ENCODE measurements at places on chromosomes 1 and 21.

DNA sequence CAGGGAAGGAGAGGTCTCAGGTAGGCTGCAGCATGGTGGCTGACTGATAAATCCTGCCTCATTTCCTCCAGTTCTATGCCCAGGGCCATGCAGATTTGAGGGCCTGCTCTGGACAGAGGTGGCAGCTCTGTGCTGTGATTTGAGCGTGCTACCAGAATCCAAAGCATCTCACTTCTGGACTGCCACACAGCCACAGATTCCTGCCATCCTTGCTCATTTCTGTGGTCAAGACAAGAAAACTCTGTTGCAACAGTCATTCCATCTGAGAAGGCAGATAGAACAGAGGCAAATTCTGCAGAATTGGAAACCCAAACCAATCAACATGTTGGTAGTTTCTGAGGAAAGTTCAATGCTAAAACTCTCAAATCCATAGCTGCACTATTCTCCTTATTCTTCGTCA lies 102.8 kb upstream of the GALNT2 start:
- no peak for DNase-seq

DNA sequence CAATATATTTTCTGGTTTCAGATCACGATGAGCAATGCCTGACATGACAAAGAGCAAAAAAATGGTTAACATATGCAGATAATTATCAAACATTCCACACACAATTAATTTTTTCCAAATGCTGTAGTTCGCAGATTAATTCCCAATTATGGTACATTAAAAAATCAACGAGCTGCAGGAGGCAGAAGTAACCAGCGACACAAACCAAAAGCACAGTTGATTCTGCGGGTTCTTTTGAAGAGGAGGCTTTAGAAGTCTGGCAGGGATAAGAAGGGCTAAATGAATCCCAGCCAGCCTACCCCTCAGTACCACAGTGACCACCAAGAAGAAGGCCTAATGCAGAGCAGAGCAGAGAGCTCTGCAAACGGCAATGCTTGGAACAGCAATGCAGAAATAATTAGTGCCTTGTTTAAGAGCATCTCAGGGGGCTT lies 17.0 kb upstream of the KNCN start:
- DNase-seq, result no peak

- DNase-seq, result no peak
These were observed 328.3 kb downstream of the SMYD3 start for GRCh38 chr1:246178717-246179311.

GRCh38 chr1:25140073-25140797 lies 92.1 kb downstream of the SYF2 start:
- DNase-seq, result no peak

- no peak for DNase-seq
These were observed 140.1 kb upstream of the NRIP1 start for GRCh38 chr21:15204970-15205286.

GRCh38 chr1:7582460-7582972 lies 188.6 kb upstream of the VAMP3 start:
- peak; percentile 17 for DNase-seq

GRCh38 chr1:2344121-2344681 lies 47.2 kb downstream of the MORN1 start:
- DNase-seq, result no peak

DNA sequence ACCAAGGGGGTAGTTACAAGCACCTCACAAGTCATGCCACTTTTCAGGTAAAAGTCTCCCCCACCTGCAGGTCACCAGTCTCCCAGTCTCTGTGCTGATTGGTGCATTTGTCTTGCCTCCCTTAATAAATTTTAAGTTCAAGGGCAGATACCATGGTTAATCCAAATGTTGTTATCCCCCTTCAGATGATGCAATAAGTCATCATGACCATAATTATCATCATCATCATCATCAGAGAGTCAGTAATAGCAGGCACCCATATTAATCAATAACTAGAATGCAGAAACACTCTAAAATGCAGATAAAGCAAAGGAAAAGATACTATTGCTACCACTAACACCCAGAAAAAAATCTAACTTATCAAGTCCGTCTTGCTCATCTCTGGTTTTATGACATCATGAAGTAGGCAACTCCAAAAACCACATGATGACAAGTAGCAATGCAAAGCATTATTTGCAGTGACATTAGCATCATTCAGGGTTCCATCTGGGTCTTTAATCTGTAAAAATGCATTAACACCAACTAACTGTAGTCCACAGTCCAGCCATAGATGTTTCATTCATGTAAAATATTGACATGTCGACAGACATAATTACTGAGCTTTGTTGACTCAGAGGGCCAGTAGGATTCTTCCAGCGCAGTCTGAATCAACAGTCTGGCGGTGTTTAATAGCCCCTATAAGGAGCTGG lies 492.0 kb upstream of the RUNX1 start:
- DNase-seq, result no peak

- no peak for DNase-seq
These were observed 16.4 kb downstream of the RPE65 start for GRCh38 chr1:68433395-68433794.

GRCh38 chr21:28309596-28309995 lies 683.1 kb downstream of the LTN1 start:
- DNase-seq, result no peak

DNA sequence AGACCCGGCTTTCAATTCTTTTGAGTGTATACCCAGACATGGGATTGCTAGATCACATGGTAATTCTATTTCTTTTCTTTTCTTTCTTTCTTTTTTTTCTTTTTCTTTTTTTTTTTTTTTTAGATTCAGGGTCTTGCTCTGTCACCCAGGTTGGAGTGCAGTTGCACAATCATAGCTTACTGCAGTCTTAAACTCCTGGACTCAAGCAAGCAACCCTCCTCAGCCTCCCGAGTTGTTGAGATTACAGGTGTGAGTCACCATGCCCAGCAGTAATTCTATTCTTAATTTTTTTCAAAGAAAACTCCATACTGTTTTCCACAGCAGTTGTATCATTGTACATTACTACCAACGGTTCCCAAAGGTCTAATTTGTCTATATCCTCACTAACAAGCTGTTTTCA lies 13.5 kb upstream of the RNF186 start:
- DNase-seq, result no peak

DNA sequence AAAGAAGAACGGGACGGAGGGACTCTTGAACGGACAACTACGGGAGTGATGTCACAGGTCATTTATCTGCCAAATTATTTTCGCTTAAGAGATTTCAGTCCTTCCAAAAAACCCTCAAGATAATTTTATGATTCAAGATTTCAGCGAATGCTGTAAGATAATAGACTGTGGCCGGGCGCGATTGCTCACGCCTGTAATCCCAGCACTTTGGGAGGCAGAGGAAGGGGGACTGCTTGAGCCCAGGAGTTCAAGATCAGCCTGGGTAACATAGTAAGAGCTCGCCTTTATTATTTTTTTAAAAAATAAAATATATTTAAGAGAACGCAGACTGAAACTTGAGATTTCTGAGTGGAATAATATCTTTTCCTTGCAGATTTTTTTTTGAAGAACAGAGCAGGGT lies 609 bp downstream of the RWDD2B start:
- peak; percentile 15 for DNase-seq

DNA sequence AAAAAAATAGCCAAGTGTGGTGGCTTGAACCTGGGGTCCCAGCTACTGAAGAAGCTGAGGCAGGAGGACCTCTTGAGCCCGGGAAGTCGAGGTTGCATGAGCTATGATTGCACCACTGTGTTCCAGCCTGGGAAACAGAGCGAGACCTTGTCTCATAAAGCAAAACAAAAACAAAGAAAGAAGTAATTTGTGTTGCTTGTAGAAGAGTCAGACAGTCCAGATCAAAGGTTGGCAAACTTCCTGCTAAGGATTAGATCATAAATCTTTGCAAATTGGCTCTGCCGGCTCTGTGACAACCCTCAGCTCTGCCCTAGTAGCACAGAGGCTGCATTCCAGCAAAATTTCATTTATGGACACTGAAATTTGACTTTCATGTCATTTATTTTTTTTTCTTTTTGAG lies 19.0 kb upstream of the MFN2 start:
- DNase-seq, result no peak

GRCh38 chr1:214071469-214071868 lies 83.7 kb downstream of the PROX1 start:
- DNase-seq, result peak; percentile 54

GRCh38 chr1:38270849-38271633 lies 224.4 kb upstream of the POU3F1 start:
- DNase-seq, result no peak

DNA sequence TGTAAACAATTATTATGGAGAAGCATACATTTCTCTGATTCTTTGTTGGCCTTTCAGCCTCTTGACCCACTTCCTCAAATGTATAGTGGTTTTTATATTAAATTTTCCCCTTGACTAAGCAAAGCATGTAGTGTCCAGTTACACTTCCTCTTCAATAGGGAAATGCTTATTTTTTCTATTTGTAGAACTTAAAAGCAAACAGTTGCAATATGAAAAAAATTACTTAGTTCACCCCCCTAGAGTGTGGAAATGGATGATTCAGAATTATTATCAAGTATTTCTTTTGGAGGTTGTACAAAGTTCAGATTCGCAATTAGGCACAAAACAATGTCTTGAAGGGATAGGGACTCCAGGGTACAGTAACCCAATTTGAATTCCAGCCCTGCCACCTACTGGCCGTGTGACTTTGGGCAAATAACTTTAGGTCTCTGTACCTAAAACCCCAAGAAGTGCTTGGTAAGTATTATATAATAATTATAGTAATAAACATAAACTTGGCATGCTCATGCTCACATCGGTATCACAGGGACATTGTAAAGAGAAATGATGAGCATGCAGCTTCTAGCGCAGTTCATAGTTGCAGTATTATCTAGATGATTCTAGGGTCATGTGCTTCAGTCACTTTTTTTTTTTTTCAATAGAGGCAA lies 28.6 kb upstream of the IFNGR2 start:
- peak; percentile 82 for DNase-seq

- no peak for DNase-seq
These were observed 33.0 kb downstream of the EPHA2 start for GRCh38 chr1:16122916-16123315.

GRCh38 chr1:216306830-216307229 lies 116.4 kb downstream of the USH2A start:
- no peak for DNase-seq

DNA sequence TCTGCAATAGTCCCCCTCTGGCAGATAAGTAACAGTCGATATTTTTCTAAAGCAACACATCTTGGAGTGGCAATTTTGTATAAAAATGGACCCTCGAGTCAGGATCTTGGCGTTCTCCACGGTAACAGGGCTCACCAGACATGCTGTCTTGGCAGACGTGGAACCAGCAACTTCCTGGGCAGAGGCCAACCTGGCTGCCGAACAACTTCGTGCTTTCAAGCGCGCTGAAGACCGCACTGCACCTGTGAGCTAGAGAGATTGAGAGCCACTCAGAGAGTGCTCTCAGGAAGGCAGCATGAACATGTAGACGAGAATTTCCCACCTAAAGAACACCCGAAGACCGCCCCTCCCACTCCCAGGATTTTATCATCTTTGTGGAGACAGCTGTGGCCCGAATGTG lies 7.3 kb downstream of the C1orf174 start:
- no peak for DNase-seq

DNA sequence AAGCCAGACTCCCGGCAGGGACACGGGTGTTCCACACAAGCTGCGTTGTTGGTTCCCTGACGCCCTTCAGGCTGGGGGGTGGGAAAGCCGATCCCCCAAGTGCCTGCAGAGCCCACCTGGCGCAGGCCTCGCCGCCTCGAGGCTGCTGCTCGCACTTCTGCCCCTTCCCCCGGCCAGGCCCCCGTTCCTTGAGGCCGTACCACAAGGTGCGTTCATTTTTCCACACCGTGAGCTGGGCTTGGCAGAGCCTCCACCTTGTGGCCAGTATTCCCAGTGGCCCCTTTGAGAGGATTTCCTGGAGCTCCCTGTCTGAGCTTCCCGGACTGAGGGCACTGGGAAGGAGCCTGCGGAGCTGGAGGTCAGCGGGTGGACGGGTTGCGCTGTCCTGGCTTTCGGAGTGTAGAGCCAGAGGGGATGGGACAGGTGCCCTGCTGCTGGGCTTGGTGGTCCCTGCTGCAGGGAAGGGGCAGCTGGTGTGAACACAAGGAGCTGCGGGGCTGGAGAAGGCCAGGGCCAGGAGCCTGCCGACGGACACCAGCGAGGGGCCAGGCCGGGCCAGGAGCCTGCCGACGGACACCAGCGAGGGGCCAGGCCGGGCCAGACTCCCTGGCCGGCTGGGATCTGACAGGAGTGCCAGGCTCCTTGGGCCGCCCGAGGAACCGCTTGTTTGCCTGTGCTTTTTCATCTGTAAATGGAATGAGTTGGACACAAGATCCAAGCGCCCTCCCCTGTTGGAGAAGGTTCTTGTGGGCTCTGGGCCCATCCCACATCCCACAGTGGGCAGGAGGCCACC lies 18.4 kb downstream of the PDXK start:
- no peak for DNase-seq

DNA sequence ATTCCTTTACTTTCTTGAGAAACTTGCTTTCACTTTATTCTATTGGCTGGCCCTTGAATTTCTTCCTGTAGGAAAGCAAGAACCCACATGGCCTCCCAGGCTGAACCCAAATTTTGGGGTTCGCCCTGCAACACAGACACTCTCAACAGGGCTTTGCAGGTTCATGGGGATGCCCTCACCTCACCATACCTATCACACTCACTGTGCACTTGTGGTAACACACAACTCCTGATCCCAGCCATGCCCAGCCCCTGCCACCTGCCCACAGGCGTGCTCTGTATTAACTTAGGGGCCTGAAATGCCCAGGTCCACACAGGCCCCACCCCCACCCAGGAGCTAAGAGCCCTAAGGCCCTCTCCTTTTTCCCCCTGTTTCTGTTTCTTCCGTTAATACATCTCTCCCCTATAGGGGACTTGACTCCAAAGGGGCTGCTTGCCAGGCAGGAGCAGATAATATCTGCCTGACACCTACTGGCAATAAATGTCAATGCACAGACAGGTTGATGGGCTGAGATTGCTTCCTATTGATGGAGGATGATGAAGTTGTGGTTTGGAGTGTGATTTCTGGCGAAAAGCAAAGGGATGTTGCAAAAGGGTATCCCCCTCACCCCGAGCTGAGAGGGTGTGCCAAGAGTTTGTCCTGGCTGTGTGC lies 171.5 kb downstream of the AJAP1 start:
- peak; percentile 41 for DNase-seq

GRCh38 chr1:48261881-48262400 lies 39.4 kb downstream of the SLC5A9 start:
- DNase-seq, result no peak

- no peak for DNase-seq
These were observed 94.3 kb upstream of the GALNT2 start for GRCh38 chr1:229972600-229973296.

GRCh38 chr1:22026924-22027289 lies 25.4 kb downstream of the CELA3A start:
- DNase-seq, result no peak

- peak; percentile 79 for DNase-seq
These were observed at the start of gene SMPDL3B for GRCh38 chr1:27934818-27935549. Gene SMPDL3B, plus strand, starts transcription at chr1:27935000. Its CDS starts 184 bp downstream, at chr1:27935184.

DNA sequence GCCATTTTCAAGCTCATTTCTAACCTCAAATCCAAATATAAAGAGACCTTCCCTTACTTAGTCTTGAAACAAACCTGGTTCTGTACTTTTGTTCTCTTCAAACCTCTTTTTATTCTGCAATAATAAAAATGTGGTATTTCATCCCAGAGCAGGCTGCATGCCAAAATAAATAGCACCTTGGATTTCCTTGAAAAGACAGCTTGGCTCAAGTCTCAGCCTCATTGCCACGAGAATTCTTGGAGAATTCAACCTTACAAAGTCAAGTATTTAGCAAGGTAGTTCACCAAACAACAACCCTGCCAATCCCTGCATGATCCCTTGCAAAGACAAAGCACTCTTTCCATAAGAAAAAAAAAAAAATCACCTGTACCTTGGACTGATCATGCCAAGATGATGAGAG lies 33.8 kb downstream of the KANK4 start:
- no peak for DNase-seq

- DNase-seq, result no peak
These were observed 1.7 kb upstream of the FAM89A start for GRCh38 chr1:231041719-231042261.

- DNase-seq, result no peak
These were observed 46.3 kb downstream of the SLC9A1 start for GRCh38 chr1:27108588-27108987.

Data from RPMI8226 (cell line).